ENCODE measurements at places on chromosomes 3 and 15.

DNA sequence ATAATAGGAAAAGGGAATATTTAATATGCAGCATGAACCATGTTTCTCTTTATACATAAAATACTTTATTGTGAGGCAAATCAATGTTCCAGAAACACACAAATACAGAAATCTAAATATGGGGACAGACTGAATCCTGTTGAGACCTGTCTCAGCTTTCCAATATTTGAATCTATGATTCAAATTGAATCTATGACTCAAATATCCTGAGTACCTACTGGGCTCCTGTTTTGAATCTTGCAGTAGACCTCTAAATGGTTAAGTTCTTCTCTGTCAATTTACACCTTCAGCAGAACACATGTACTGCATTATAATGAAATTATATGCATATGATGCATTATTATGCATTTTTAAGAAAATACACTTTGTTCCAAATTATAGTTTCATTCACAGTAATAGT, 143.2 kb upstream of the PLXND1 start:
- no peak for DNase-seq

- DNase-seq, result no peak
Observed at GRCh38 chr3:39839484-39839883, 30.1 kb downstream of the MYRIP start.

- no peak for DNase-seq
Observed at GRCh38 chr15:42104095-42104891, 9.9 kb upstream of the PLA2G4D start.

- DNase-seq, result no peak
Observed at GRCh38 chr3:62035402-62036057, 337.8 kb downstream of the FEZF2 start.

Data from stimulated activated CD8-positive, alpha-beta memory T cell treated with anti-CD3 and anti-CD28 coated beads, Interleukin-2, amount 100 ng/mL, for 48 hours (primary cell).